ENCODE measurements at places on chromosomes 2 and 18. TPM values are rescaled to one million over a fixed set of nuclear protein-coding genes. Genes with fewer than 3 reads are reported as not detected.

The CFC1 gene
- 0.11 TPM for total RNA-seq

The POMC gene
- 0.06 TPM for total RNA-seq

The SP100 gene
- total RNA-seq = 26.5 TPM

The LPIN1 gene
- total RNA-seq = 10.7 TPM

The IL36G gene
- total RNA-seq = not detected

All from A549 treated with AZD2906 at 1 μM for 4 hours (cell line).